Kidney (tissue), 22 donors: ENCODE measurements at places on chromosomes 5 and 9.

DNA sequence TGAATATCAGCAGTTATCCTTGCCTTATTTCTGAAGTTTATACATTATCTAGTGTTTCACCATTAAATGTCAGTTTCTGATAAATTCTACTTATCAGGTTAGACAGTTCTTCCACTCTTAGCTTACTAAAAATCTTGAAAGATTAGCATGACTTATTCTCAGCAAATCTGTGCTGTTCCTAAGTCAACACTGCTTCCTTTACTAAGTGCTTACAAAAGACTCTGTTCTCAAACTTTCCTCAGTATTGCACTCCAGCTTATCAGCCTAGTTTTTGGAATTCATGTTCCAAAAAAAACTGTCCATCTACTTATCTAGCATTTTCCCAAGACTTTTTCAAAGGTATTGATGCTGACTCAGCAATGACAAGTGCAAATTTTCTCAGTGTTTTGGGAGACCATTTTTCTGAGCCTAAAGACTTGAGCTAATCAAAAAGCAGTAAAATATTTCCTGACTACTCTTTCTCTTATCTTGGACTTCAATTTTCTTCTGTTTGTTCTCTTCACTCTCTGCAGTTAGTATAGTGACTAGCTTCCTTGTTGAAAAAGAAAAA is 61.1 kb upstream of the FRRS1L start:
- no peak for DNase-seq

DNA sequence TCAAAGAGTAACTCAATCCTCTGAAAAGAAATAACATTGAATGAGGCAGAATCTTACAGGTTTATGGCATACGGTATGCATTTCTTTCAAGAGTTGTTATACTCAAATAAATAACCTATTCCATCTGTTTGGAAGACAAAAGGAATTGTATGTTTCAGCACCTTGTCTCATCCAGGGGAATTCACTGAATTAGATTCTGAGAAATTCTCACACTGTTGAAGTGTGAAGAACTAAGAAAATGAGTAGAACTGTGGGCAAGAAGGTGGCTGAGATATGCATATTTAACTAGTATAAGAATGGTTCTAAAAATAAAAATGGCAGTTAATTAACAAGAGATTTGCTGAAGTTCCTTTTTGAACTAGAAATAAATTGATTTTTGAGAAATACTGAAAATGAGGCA is 279.3 kb upstream of the DAP start:
- DNase-seq = no peak

DNA sequence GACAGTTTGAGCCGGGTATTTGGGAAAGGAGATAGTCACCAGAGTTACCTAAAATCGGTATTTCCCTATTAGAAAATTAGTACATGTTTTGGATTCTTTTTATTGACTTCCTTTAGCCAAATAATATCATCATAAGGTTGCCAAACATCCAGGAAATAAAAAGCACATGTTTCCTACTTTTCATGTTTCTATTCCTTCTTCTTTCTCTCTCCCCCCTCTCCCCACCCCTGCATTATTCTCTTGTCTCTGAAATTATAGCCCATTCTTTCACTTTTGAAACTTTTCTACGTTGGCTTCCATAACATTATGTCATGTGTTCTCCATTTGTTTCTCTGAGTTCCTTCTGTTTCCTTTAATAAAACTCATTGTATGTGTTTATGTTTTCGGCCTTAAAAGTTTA is 161.9 kb downstream of the ALDH1A1 start:
- no peak for DNase-seq

DNA sequence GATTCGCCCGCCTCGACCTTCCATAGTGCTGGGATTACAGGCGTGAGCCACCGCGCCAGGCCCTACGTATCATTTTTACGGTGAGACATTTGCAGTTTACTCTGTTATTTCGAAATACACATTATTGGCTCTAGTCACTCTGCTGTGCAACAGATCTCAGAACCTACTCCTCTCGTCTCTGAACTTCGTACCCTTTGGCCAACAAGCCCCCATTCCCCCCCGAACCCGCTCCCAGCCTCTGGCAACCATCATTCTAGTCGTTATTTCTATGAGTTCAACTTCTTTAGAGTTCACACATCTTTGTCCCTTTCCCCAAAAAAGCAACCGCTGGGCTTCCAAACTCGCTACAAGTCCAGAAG is 735 bp downstream of the PTGR1 start:
- DNase-seq = peak; percentile 36

GRCh38 chr5:7910738-7911428 is 41.9 kb downstream of the MTRR start:
- no peak for DNase-seq

DNA sequence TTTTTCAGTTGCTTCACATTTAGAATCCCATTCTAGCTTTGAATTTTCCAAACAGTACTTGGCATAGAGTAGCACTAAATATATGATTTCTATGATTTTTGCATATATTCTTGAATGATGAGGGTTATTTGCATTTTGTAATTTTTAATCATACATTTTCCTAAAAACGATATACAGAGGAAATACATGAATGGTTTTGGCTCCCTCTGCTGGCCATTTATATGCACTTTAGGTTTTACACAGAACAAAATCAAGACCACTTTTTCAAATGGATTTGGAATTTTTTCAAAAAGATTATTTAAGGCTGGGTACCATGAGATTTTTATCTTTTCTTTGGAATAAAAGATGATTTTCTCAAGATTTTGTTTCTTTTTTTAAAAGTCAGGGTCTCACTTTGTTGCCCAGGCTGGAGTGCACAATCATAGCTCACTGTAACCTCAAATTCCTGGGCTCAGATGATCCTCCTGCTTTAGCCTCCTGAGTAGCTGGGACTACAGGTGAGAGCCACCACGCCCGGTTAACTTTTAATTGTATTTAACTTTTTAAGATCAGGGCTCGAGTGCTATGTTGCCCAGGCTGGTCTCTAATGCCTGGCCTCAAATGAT is 16.7 kb upstream of the COMMD10 start:
- no peak for DNase-seq

GRCh38 chr9:83505282-83505681 is 32.9 kb downstream of the FRMD3 start:
- no peak for DNase-seq

DNA sequence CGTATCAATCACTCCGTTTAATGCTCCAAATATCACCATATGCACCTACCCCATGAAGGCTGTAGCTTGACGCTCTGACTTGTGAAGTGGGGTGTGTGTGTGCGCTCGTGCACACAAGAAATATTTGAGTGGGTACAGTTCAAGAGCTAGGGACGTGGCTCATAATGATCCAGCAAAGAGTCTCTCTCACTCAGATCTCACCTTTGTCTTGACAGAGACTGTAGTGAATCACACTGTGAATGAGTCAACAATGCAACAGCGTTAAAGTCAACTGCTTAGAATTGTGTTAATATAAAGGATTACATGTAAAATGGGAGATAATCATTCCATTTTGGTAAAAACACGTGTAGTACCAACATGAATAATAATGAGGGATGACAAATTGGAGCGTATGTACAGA is 119.4 kb downstream of the MED27 start:
- no peak for DNase-seq

DNA sequence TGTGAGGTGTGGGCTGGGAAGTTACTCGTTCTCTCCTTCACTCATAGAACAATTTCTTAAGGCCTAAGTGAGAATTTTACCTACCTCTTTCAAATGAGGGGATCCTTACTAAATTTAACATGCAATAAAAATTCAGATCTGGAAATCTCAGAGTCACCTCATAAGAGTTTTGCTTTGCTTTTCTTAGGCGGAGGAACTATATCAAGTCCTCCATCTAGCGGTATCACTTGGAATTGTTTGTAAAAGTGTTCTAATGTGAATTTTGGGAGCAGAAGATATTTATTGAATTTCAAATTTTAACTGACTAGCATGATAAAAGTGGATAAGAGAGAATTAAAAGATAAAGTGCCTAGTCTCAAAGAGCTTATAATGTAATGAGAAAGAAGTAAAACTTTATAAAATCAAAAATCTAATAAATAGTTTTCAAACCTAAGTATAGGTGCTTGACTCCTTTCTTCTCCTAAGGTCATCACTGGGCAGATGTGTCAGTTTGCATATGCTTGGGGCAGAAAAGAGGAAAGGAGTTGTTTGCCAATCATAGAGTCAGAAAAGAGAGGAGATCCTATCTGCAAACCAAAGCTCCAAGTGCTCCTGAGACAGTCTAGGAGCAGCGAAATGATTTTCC is 145.7 kb upstream of the DAB2 start:
- no peak for DNase-seq

DNA sequence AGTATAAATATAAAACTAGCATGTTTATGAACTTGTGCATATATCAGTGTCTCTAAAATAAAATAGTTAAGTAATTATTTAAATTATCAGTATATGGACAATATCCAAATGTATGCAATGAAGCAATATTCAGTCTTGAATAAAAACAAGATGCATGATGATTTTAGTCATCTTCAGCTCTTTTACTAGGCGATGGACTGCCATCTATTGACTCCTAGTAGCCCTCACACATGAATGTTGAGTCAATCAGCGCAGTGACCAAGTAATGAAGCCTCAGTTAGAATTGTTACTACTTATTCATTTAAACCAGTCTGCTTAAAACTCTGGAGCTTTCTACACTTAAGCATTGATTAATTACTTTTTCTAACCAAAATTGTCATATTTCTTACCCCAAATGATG is 92.9 kb upstream of the GRHPR start:
- peak; percentile 15 for DNase-seq

- no peak for DNase-seq
Observed at GRCh38 chr9:116604251-116604650, 82.9 kb upstream of the TRIM32 start.

- DNase-seq = no peak
Observed at GRCh38 chr9:134534661-134535080, 106.9 kb upstream of the COL5A1 start.

GRCh38 chr9:109805050-109805449 is 25.1 kb downstream of the PALM2AKAP2 start:
- no peak for DNase-seq

GRCh38 chr9:86968258-86968920 is 21.1 kb upstream of the GAS1 start:
- DNase-seq = no peak

DNA sequence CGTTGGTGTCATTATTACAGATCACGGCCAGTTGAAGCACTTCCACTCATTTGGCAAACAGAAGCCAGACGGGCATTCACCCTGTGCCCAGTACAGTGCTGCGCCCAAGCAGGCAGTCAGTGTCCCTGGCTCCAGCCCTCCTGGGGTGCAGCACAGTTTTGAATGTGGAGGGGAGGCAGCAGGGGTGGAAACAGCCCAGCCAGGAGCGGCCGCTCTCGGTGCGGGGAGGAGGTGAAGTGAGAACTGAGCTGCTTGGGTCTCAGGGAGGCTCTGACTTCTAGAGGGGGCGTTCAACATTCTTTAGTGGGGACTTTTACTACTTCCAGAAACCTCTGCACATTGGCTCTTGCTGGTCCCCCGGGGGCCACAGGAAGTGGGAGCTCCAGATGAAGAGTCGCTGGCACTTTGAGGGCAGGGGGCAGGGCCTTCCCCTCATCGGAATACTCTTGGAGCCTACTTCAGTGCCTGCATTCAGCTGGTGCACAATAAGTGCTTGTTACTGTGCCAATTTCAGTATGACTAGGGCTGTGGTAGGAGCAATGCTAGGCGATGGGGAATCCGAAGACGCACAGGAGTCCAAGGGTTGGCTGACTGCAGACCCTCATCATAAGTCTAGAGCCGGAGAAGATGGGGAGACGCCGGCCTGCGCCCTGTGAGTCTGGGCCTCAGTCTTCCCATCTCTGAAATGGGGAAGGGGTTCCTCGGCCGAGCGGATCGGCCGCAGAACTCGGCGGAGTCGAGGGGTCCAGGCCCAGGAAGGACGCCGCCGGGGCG is 492 bp upstream of the NEK6 start:
- DNase-seq = no peak

- no peak for DNase-seq
Observed at GRCh38 chr5:6516823-6517222, 68.2 kb downstream of the UBE2QL1 start.

GRCh38 chr9:135699440-135699839 is at the start of gene SOHLH1:
SOHLH1 (minus strand) TSS chr9:135699481; CDS start chr9:135699467, 14 bp downstream.
- no peak for DNase-seq
